Natural killer cell treated with Interleukin-12 subunit alpha and Interleukin-12 subunit beta and Interleukin-15 and Interleukin-18, amount 100 ng/mL, for 72 hours (primary cell): ENCODE measurements at places on chromosomes 2 and 18. TPM values are rescaled to one million over a fixed set of nuclear protein-coding genes. Genes with fewer than 3 reads are reported as not detected.

GRCh38 chr2:76415821-76416220, 705.1 kb upstream of the GCFC2 start:
- no peaks in the 10 kb centered on the region for H3K4me1 ChIP-seq
- no peaks in the 10 kb centered on the region for H3K27me3 ChIP-seq
- H3K4me3 ChIP-seq = no peak overlapping the region
- no peak overlapping the region for H3K27ac ChIP-seq
- DNase-seq = no peak

- no peaks in the 10 kb centered on the region for H3K27me3 ChIP-seq
- no peaks in the 10 kb centered on the region for H3K4me1 ChIP-seq
- DNase-seq = no peak
- no peaks in the 10 kb centered on the region for H3K36me3 ChIP-seq
These were observed 467.1 kb downstream of the SUCLG1 start for GRCh38 chr2:83991992-83992391.

DNA sequence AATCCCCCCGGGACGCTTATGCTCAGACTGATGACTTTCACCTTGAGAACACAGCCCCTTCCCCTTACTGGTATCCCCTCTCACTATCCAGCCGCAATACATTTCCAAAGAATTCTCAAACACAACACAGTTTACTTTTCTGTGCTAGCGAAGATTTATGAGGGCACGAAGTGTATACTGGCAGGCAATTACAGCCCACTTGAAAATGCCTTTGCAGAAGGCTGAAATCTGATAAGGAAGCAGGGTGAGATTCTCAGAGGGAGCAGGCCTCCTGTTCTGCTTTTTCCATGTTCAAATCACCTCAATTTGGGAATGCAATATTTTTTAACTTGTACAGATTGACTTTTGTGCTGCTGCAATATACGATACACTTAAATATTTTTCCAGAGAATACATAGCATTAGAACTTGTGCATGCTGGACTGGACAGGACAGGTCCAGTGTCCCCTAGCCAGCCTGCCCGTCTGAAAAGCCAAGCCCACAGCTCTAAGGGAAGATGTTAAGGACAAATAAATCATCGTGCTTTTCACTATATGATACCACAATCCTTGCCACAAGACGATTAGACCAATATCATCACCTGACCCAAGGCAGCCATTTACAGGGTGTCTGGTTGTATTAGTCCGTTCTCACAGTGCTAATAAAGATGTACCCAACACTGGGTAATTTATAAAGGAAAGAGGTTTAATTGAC, 262.1 kb downstream of the EPHA4 start:
- no peak for DNase-seq
- H3K36me3 ChIP-seq = no peaks in the 10 kb centered on the region
- H3K27me3 ChIP-seq = peaks cover 6% of the 10 kb centered on the region
- no peaks in the 10 kb centered on the region for H3K4me1 ChIP-seq

GRCh38 chr2:101759162-101759561, 61.7 kb downstream of the MAP4K4 start:
- no peak overlapping the region for H3K4me3 ChIP-seq
- H3K36me3 ChIP-seq = no peaks in the 10 kb centered on the region
- no peak for DNase-seq
- peaks cover 34% of the 10 kb centered on the region for H3K4me1 ChIP-seq

- no peaks in the 10 kb centered on the region for H3K36me3 ChIP-seq
- no peak overlapping the region for H3K27ac ChIP-seq
- peaks cover 6% of the 10 kb centered on the region for H3K4me1 ChIP-seq
- no peak overlapping the region for H3K4me3 ChIP-seq
- no peak for DNase-seq
These were observed 140.7 kb downstream of the TTC27 start for GRCh38 chr2:32768387-32769174.

- no peak for DNase-seq
- H3K27me3 ChIP-seq = no peaks in the 10 kb centered on the region
- H3K36me3 ChIP-seq = peaks cover 8% of the 10 kb centered on the region
- no peak overlapping the region for H3K27ac ChIP-seq
These were observed 44.6 kb downstream of the BAZ2B start for GRCh38 chr2:159571540-159572260.

- H3K36me3 ChIP-seq = peaks cover under 1% of the 10 kb centered on the region
- no peaks in the 10 kb centered on the region for H3K4me1 ChIP-seq
- no peak overlapping the region for H3K4me3 ChIP-seq
- no peak for DNase-seq
These were observed 86.1 kb downstream of the L3MBTL4 start for GRCh38 chr18:6328621-6329010.

DNA sequence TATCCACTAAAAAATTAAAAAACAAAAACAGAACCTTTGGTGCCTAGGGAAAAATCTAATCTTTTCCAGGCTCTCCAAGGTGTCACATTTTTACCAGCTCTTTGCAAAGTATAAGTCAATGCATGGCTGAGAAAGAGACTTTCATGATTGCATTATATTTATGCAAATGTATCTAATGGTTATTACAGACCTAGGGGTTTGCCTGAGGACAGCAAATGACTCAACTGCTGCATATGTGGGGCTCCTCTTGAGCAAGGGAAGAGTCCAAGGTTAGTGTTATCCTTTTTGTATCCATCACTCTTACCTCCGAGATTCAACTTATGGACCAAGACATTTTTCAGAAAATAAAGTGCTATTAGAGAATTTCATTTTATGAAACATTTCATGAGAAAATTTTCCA, 33.9 kb upstream of the RMP24 start:
- H3K27ac ChIP-seq = no peak overlapping the region
- peaks cover 15% of the 10 kb centered on the region for H3K27me3 ChIP-seq
- no peaks in the 10 kb centered on the region for H3K4me1 ChIP-seq
- no peaks in the 10 kb centered on the region for H3K36me3 ChIP-seq
- DNase-seq = no peak

DNA sequence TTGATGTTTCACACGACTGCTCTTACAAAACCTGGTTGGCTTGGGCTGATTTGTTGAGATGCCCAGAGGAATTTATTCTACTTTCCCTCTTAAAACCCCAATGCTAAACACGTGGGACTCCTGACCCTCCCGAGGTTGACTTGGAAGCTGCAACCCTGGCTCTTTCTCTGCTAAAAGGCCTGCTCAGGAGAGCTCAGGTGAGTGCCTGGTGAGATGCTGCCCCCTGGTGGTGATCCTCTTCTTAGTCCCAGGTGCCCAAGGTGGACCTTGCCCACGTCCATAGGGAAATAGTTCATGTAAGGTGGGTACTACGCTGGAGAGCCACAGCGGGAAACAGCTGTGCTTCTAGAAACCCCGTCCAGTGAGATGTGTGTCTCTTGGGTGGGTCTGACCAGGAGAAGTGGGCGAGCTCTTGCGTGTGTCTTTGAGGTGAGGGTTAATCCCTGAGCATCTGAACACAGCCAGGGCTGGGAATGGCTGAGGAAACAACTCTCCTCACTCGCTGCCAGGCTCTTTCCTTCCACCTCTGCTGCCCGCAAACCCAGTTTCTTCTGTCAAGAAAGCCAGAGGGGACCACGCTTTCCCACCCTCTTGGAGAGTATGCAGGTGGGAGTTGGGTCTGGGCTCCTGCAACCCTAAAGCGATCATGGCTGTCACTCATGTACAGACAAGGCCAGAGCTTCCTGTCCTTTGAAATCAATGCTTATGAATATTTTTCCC, 25.5 kb upstream of the PXDN start:
- peaks cover 7% of the 10 kb centered on the region for H3K27me3 ChIP-seq
- H3K4me1 ChIP-seq = peaks cover 2% of the 10 kb centered on the region
- H3K36me3 ChIP-seq = no peaks in the 10 kb centered on the region

The TUBA4B gene
- total RNA-seq = not detected

The FAM110C gene
- total RNA-seq = 1.6 TPM

The GPR35 gene
- 5.9 TPM for total RNA-seq
